ENCODE measurements at places on chromosomes 12 and 14.

DNA sequence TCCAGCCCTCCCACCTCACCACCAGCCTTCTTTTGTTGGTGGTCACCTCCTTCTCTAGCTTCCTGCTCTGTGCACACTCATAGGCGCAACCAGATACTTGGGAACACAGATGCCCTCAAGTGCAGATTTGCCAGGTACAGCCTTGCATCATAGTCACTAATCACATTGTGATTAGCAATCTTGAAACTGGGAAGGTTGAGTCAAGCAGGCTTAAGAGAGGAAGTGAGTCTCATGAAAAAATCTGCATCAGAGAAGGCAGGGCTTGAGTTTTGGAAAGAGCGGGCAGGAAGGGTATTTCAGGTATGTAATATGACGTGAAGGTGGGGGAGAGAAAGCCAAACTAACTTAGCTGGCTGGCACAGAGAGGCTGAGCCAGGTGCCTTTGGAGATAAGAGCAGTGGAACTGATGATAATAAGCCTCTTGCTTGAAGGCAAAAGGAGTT is 2.7 kb upstream of the RABGGTA start:
- no peak for DNase-seq

DNA sequence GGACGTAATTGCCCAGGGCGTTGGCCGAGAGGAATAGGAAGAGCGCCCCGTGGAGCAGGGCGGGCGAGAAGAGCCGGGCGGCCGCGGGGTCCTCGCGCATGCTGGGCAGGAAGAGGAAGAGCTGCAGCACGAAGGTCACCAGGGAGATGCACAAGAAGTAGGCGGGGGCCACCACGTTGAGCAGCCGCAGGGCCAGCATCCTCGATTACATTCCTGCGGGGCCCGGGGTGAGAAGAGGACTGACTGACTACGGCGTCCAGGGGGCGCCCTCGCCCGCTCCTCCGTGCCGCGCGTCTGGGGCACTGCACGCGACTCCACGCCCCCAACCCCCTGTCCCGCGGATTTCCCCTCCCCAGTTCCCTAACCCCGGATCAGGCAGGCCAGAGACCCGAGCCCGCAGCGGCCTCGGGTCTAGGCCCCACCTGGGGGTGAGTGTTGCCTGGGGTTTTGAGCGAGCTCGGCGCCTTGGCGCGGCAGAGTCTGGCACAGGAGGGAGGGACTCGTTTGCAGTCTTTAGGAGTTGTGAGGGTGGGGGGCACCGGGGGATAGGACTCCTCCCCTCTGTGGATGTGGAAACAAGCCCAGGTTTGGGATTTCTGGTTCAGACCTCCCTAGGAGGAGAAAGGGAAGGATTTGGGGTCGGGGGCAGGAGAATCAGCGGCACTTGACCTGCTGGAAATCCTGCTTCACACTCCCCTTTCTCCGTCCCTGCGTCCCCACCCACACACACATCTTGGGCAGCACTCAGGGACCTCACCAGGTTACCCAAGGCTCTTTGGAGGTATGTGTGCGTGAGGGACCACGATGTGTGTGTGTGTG is 1.8 kb downstream of the ZDHHC22 start:
- no peak for DNase-seq

- DNase-seq: no peak
Observed at GRCh38 chr12:87820524-87821202, 208.5 kb downstream of the C12orf50 start.

DNA sequence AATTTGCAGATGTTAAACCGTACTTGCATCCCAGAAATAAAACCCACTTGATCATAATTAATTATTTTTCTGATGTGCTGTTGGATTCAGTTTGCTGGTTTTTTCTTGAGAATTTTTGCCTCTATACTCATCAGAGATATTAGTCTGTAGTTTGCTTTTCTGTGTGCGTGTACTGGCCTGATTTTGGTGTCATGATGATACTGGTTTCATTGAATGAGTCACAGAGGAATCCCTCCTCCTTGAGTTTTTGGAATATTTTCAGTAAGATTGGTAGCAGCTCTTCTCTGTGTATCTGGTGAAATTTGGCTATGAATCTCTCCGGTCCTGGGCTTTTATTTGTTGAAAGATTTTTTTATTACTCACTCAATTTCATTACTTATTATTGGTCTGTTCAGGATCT is 100.4 kb upstream of the PMCH start:
- no peak for DNase-seq

DNA sequence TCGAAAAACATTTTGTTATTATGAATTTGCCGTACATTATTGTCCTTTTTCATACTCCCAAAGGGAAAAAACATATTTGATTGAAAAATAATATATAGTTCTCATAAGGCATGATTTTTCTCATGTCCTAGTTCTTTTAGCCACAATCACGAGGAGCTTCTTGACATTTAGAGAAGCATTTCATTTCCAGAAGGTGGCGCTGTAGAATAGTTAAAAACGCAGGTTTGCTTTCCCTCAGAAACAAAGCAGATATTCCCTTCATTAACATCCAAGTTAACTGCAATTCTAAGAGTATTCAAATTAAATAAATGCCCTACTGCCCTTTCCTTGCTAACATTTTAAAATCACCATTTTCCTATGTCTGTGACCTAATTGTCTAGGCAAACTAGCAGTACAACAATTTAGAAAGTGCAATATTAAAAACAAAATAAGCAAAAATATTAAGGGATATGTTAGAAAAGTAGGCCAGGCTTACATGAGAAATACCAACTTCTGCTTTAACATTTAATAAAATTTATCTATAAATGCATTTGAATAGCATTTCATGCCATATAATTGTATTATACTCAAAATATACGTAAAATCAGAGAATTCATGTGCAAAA is 10.9 kb upstream of the PIK3C2G start:
- DNase-seq: peak; percentile 56
